ENCODE measurements at places on chromosomes 11 and 22. TPM values are rescaled to one million over a fixed set of nuclear protein-coding genes. Genes with fewer than 3 reads are reported as not detected.

GRCh38 chr11:20873054-20873453 is 203.7 kb downstream of the NELL1 start:
- H3K27ac ChIP-seq, result no peak overlapping the region
- no peaks in the 10 kb centered on the region for H3K4me1 ChIP-seq
- DNase-seq, result peak; percentile 9
- H3K36me3 ChIP-seq, result no peaks in the 10 kb centered on the region
- H3K27me3 ChIP-seq, result no peaks in the 10 kb centered on the region
- H3K4me3 ChIP-seq, result no peak overlapping the region

- H3K27me3 ChIP-seq, result peaks cover 14% of the 10 kb centered on the region
- no peak for DNase-seq
- no peak overlapping the region for H3K27ac ChIP-seq
- no peaks in the 10 kb centered on the region for H3K4me1 ChIP-seq
- no peak overlapping the region for H3K4me3 ChIP-seq
Observed at GRCh38 chr11:19786644-19787043, 74.0 kb downstream of the NAV2 start.

DNA sequence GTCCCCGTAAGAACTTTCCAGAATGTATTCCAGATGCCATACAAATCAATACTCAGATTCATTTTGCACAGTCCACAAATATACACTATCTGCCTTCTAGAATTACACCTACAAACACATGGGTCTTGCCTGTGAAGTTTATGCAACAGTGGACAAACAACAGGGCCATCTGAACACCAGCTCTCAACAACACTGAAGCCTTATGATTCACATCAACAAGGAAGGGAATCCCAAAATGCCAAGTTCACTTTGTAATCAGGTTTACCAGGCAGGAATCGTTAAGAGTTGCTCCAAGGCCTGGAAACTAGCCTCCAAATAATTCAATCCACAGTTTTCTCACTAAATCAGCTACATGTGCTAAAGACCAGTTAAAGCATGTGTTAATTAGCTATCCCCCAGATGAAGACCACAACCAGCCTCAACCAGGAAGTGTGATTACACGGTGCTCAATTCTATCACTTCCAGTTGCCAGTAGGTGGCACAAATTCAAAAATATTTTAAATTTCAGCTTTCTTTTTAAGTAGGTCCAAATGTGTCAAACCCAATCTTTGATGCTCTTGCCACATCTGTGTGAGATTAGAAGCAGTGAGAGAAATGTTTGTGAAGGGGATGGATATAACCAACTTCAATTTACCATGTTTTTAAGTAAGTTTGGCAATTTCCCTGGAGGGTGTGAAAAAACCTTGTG is 139.1 kb upstream of the BDNF start:
- no peak for DNase-seq
- no peaks in the 10 kb centered on the region for H3K4me1 ChIP-seq
- H3K27me3 ChIP-seq, result no peaks in the 10 kb centered on the region
- no peak overlapping the region for H3K4me3 ChIP-seq
- H3K36me3 ChIP-seq, result no peaks in the 10 kb centered on the region
- no peak overlapping the region for H3K27ac ChIP-seq

GRCh38 chr11:45212566-45213315 is 66.3 kb downstream of the PRDM11 start:
- peaks cover 6% of the 10 kb centered on the region for H3K4me1 ChIP-seq
- H3K36me3 ChIP-seq, result no peaks in the 10 kb centered on the region
- peaks cover 8% of the 10 kb centered on the region for H3K27me3 ChIP-seq
- no peak overlapping the region for H3K27ac ChIP-seq
- H3K4me3 ChIP-seq, result no peak overlapping the region

The SLN gene
- not detected for total RNA-seq

The TENM4 gene
- total RNA-seq, result 0.92 TPM

Measured in K562 (cell line).